ENCODE measurements at places on chromosomes 16 and 17.

- DNase-seq = no peak
Measured at GRCh38 chr16:73068541-73069401, 20.8 kb upstream of the ZFHX3 start.

- DNase-seq = no peak
Measured at GRCh38 chr17:77454242-77455095, 313.7 kb downstream of the SEC14L1 start.

DNA sequence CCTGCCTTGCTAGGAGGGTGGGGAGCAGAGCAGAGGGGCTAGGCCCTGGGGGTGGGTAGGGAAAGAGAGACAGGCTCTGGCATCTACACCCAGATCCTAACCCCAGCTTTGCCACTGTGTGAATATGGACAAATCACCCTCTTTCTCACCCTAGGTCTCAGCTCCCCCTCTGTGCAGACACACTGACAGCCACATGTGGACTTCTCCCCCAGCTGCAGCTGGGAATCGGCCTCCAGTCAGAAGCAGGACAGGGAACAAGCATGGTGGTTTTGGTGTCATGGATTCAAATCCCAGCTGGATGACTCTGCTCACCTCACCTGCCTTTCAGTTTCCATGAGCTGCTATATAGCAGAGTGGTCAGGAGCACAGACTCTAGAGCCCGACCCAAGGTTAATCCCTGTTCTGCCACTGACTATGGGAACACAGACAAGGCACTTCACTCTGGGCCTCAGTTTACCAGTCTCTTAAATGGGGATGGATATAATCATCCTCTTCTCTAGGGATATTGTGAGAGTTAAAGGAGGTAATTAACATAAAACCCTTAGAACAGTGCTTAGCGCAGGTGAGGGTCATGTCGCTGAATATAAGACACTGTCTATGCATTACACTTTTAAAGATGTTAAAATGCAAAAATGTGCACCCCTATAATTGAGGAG, 26.2 kb upstream of the MAP3K14 start:
- no peak for DNase-seq

DNA sequence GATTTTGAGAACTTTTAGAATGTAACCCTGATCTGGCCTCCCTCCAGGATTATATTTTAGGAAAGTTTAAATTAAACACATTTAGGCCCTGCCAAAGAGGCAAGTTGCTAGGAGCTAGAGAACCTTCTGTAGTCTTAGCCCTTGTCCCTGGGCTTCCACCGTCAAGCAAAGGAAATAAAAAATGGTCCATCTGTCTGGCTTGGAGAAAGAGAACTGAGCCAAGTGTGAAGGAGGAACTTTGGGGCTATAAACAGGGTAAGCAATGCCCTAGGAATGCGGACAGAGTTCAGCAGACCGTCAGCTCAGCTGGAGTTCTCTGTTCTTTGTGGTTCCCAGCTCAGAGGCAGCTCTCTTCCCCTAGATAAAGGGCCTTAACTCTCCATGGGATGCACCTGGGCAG, 29.6 kb downstream of the RCVRN start:
- DNase-seq = no peak

DNA sequence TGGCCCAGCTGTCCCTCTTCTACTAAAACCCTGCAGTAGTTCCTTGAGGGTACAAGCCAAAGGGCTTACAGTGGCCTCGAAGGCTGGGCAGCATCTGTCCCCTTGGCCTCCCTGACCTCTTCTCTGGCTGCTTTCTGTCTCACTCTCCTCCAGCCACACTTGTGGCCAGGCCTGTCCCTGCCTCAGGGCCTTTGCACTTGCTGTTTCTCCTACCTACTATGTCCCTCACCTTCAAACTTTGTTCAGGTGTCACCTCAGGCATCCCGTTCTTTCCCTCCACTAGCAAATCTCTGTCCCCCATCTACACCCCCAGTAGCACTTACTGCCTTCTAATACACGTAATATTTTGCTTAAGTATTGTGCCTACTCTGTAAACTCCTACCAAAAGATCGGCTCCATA, 6.0 kb downstream of the ABCC1 start:
- no peak for DNase-seq

DNA sequence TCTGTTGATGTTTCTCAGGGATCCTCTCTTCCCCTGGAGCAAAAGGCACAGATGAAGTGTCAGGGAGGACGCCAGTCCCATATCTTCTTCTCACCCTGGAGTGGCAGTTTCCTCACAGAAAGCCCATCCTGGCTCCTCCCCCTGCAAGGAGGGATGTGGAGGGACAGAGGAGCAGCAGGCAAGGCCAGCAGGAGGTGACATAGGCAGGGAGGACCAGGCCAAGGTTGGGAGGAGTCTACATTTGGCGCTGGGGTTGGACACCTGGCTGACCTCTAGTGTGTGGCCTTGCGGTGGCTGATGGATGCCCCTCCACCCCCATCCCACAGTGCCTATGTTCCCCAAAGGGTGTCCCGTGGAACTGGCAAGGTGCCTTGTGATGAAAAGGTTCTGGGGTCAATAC, 125.4 kb downstream of the SEC14L1 start:
- DNase-seq = no peak

DNA sequence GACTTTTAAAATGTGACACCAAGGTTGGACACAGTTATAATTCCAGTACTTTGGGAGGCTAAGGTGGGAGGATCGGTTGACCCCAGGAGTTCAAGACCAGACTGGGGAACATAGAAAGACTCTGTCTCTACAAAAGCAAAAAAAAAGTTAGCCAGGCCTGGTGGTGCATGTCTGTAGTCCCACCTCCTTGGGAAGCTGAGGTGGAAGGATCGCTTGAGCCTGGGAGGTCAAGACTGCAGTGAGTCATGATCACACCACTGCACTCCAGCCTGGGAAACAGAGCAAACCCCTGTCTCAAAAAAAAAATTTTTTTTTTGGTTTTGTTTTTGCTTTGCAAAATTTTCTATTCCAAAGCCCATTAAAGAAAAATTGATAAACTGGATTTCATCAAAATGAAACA, 281.4 kb downstream of the BCAS3 start:
- DNase-seq = no peak

DNA sequence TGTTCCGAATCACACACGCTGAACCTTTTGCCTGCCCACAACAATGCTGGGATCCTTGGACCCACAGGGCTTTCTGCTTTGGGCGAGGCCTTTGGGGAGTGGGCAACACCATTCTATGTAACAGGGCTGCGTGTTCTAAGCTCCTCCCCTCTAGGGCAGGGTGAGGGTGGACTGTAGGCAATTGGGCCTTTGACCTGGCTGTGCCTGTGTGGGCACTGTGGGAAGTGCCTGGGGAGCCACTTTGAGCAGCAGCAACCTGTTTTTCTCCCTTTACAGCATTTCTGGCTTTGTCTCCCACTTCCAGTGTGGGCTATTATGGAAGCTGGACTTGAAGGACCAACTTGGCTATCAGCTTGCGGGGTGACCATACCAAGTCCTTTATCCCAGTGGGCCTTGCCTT, 128.9 kb upstream of the WSCD1 start:
- DNase-seq = no peak

DNA sequence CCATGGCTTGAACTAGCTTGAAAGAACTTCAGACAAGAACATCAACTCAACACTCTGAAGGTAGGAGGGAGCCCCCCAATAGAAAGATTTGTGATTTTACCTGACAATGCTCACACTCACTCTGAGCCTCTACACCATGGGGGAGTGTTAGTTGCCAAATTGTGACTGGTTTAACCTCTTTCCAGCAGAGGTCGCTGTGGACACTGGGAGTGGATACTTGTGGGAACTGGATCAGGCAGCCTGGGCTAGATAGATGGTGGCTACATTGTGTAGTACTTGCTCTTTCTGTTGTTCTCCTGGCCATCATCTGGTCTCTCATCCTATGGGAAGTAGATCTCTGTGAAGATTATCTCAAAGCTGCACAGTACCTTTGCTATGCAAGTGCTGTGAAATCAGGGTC, 2.9 kb downstream of the SMPD3 start:
- DNase-seq = no peak

- DNase-seq = no peak
Measured at GRCh38 chr17:28078341-28079229, 36.1 kb downstream of the NLK start.

- no peak for DNase-seq
Measured at GRCh38 chr17:79203016-79203415, 128.4 kb downstream of the ENGASE start.

DNA sequence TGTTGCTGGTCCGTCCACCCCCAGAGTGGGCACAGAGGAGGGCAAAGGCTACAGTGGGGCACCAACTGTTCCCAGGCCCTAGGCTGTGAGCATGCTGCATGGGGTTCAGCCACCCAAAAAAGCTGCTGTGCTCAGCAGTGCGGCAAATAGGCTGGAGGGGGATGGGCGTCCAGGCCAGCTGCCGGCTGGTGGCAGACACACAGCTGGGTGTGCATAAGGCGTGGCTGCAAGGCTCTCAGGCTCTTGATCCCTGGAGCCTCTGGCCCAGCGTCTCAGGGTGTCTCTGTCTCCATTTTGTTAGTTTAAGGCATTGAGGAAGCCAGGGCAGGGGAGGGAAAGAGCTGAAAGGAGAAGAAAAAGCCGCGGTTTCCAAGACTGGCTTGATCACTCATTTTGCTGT, 8.8 kb downstream of the RPL19 start:
- DNase-seq = no peak

DNA sequence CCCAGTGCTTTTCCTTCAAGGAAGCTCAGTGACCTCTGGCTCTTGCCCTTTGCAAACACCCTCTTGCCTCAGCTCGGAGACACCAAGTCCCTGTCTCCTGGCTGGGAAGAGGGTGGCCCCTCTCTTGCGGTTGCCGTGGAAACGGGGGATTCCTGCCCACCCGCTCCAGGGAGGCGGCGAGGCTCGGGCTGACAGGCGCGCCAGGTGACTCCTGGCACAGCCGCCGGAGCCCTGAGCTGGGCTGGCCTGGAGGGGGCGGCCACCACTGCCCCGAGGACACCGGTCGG, 71.4 kb downstream of the ABR start:
- no peak for DNase-seq

DNA sequence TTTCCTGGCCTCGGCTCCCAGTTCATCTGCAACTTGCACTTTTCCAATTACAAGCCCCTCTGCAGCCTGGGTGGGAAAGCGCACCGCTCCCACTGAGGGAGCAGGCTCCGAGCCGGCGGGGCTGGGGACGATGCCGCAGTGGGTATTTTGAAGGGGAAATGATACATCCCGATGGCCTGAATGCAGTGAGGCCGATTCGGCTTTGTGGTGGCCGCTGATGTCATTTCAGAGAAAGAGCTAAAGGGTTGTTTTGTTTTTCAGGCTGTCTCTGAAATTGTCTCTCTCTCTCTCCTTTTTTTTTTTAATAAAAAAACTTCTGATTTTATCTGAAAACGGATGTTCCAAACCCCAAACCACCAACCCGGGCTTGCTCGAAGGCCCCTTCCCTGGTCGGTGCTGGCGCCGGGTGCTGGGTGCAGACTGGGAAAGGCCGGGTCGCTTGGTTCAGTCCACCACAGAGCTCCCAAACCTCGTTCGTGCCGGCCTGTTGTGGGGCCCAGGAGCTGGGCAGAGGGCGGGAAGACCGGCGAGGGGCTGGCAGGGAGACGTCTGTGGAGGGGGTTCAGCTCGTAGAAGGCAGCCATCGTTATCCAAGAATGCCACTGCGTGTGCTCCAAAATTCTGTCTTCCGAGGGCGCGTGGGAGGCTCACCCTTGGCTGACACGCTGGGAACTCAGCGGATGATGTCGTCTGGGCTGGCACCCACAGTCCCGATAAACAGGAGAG, 102.8 kb downstream of the FOXL1 start:
- no peak for DNase-seq

- DNase-seq = no peak
Measured at GRCh38 chr17:17051791-17052461, 9.7 kb downstream of the MPRIP start.

DNA sequence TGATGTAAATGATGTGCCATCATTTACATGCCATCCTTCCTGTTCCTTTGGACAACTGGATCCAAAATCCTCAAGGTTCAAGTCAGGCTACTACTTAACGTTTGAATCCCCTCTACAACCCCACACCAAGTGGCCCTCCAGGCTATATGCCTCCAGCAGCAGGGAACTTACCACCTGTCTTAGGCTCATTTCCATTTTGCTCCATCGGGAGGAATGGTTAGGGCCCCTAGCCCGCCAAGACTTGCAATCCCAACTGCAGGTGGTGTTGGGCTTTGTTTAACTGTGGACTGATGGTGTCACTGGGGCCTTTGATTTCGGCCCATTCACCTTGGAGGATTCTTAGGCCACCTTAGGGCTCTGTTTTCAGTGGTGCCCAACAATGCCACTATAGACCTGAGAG, 9.7 kb downstream of the HNF1B start:
- DNase-seq = no peak

DNA sequence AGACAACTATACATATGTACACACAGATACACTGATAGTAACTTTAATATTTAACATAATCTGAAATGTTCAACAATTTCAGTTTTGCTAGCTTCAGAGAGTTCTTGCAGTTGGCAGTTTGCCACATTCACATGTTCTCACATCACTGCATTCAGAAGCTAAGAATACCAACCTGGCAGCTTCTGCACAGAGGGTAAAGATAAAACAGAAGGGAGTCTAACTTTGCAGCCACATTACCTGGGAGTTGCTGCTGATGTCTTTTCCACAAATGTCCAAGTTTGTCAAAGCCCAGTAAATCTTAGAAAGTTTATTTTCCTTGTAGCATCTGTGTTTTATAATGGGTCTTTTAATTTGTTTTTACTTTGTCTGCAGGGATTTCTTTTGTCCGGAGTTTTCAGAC, 332.0 kb downstream of the BCAS3 start:
- DNase-seq = no peak

- DNase-seq = no peak
Measured at GRCh38 chr17:14732211-14732610, 431.3 kb downstream of the HS3ST3B1 start.

DNA sequence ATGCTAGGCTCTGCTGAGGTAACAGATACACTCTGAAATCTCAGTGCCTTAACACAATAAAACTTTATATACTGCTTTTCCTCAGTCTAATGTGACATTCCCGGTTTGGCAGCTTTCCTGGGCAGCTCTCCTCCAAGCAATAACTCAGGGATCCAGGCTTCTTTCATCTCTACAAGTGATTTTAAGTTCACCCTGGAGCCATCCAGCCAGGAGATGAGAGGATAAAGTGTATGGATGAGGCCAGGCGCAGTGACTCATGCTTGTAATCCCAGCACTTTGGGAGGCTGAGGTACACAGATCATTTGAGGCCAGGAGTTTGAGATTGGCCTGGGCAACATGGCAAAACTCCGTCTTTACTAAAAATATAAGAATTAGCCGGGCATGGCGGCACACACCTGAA, 147.2 kb downstream of the UTP18 start:
- DNase-seq = no peak

DNA sequence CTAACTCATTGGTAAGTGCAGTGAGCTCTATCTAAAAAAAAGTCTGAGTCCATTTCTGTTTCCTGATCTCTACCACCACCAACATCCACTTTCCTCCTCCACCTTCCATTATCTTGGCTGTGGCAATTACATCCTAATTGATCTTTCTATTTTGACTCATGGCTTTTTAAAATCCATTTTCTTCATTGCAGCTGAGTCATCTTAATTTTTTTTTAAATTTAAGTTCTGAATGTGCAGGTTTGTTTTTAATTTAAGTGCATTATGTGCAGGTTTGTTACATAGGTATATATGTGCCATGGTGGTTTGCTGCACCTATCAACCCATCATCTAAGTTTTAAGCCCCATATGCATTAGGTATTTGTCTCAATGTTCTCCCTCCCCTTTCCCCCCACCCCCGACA, 390.7 kb downstream of the XYLT1 start:
- DNase-seq = no peak

Data from stimulated activated CD8-positive, alpha-beta memory T cell treated with anti-CD3 and anti-CD28 coated beads, Interleukin-4, amount 100 ng/mL, for 4 hours (primary cell).